ENCODE measurements at places on chromosomes 7 and 10. TPM values are rescaled to one million over a fixed set of nuclear protein-coding genes. Genes with fewer than 3 reads are reported as not detected.
A peak's percentile ranks its signal among the peaks of the same experiment; 100 is the strongest.

DNA sequence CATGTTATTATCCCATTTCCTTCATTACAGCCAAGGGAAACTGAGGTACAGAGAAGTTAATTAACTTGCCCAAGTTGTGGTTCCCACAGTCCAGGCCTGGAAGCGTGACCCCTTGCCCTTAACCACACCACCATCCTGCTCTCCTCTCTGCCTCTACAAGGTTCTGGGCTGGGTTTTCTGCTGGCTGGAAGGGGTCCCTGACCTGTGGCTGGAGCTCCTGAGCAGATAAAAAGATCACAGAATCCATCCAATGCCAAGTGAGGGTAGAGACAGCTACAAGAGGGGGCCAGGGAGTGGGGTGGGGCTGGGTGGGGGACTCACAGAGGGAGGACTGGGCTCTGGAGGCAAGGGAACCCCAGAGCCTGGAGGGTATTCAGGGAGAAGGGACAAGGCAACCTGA is 9.7 kb downstream of the ASB10 start:
- DNase-seq: no peak

The VAX1 gene
- not detected for total RNA-seq

- no peak for DNase-seq
These were observed 33.5 kb downstream of the REEP3 start for GRCh38 chr10:63554657-63555056.

DNA sequence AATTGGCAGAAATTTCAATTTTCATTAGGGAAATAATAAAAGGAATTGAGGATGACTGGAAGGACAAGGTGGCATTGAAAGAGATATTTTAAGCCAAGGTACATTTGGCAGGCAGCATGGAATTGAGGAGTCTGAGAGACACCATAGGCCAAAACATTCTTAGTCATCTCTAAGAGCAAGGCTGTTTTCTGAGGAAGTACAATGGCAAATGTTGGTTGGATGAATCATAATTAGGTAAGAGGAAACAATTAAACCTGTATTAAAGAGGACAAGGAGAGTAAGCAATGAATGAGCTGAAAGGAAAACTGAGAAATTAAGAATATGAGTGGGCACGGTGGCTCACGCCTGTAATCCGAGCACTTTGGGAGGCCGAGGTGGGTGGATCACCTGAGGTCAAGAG is 86.3 kb downstream of the MRPL32 start:
- no peak for DNase-seq

- DNase-seq: peak; percentile 15
These were observed 70.4 kb downstream of the PYROXD2 start for GRCh38 chr10:98344589-98345038.

All from thoracic aorta (tissue), 2 donors.